ENCODE measurements at places on chromosomes 3 and 15. TPM values are rescaled to one million over a fixed set of nuclear protein-coding genes. Genes with fewer than 3 reads are reported as not detected.

DNA sequence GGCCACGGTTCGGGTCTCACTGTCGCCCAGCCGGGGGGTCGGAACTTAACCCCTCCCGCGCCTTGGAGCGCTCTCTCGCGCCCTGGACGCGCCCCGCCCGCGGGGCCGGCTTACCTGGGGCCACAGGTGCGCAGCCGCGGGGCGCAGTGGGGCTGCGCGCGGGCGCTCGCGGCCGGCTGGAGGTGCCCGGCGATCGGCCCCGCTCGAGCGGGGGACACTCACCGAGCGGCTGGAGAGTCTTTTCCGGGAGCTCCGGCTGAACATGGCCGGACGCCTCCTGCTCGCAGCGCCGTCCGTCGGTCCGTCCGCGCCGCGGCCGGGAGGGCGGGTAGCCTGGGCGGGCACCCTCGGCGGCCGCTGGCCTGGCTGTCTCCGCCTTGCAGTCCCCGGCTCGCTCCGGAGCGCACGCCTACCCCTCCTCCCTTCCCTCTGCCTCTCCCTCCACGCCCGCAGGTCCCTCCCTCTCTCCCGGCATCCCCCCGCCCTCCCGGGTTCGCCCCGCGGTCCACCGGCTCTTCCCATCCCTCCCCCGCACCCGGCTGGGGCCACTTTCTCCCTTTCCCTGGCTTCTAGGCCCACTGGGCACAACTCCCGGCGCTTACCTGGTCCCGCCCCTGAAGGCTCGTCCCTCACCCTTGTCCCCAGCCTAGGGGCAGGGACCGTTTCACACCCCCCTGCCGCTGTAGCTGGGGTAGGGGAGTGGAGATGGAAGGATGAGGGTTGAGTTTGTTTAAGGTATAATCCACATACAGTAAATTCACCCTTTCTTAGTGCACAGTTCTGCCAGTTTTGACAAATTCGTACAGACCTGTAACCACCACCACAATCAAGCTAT is 220.1 kb upstream of the PRICKLE2 start:
- peak; percentile 19 for DNase-seq

- DNase-seq, result no peak
These were observed 131.0 kb upstream of the TPRG1 start for GRCh38 chr3:189040656-189041335.

- peak; percentile 77 for DNase-seq
These were observed 141.4 kb downstream of the TGFBR2 start for GRCh38 chr3:30747771-30748281.

- DNase-seq, result no peak
These were observed 492.2 kb upstream of the ROBO2 start for GRCh38 chr3:76547674-76548073.

- DNase-seq, result no peak
These were observed 773.1 kb downstream of the AGBL1 start for GRCh38 chr15:86852741-86853140.

- DNase-seq, result no peak
These were observed 545.5 kb downstream of the NAALADL2 start for GRCh38 chr3:175404621-175405020.

DNA sequence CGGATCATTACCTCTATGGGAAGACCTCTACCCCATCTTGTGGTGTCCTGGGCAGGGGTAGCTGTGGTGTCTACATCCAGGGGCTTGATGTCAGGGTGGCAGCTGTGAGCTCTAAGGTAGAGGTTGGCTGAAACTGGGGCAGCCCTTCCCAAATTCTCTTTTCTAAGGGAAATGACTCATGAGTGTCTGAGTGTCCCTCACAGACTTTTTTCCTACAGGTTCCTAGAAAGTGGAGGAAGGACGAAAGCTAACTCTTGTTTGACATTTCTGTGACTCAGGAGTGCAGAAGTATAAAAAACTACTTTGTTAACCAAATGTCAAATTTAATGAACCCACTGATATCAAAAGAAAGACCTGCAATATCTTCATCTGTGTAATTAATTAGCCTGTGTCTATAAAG is 481.5 kb downstream of the PDCD6IP start:
- no peak for DNase-seq

DNA sequence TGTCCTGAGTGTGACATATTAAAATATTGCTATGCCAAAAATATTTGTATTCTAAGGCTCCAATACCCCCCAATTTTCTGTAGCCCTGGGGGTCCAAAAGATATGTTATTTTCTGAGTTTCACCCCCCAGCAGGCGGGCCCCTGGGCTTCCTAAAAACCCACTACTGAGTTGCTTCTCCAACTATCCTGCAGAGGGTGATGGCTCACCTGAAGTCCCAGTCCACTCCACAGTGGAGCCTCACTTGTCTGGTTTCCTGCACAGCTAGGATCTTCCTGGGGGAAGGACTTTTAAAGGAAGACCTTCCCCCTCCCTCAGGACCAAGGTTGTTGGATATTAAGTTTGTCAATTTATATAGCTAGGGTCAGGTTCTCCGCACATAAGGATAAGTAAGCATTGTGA is 1181.4 kb downstream of the ROBO2 start:
- DNase-seq, result no peak

- peak; percentile 76 for DNase-seq
These were observed 539.5 kb upstream of the AGTR1 start for GRCh38 chr3:148158210-148158609.

- peak; percentile 68 for DNase-seq
These were observed 164.1 kb downstream of the ARRDC4 start for GRCh38 chr15:98124581-98124980.

DNA sequence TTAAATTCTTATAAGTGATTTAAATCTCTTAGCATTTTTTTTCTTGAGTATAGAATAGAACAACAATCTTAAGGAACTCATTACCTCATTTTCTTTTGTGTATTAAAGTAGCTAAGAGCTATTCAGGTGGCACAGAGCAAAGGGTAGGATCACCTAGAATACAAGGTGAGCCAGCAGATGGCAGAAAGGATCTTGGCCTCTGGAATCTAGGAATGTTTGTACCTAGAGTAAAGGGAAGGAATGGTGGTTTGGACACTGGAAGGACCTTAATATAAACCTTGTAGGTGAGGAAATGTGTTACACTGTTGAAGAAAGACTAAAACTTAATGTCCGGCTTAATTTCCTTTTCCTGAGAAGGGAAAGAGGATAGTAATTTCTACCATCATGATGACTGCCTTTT is 89.0 kb downstream of the GHSR start:
- DNase-seq, result no peak

GRCh38 chr15:57031082-57031481 is 112.6 kb downstream of the TCF12 start:
- no peak for DNase-seq

DNA sequence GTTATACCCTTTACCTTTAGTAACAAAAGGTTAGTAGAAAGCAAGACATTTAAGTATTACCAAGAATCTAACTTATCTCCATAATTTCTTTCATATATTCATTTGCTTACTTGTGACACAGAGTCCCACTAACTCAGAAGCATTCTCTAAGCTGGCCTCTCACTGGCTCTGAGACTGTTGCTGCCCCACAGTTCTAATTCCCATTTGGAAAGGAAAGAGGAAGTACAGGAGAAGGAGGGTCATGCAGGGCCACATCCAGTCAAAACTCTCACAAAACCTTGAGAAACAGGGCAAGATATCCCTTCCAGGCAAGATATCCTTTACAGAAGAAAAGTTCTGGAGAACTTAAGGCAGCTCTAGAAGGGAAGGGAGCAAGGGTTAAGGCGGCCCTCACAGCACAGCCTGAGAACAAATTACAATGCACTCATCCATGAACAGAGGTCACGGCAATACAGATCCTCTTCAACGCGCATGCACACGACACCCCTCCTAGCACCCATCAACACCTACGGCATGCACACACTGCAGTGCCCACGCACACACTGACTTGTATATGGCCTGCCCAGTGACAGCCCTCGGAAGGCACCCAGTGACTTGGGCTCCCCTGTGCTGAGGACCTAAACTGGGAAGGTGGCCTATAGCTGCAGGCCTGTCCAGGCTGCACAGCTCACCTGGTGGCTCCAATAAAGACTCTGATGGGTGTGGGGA is 13.0 kb upstream of the MYO5C start:
- DNase-seq, result no peak

- peak; percentile 46 for DNase-seq
These were observed 35.6 kb upstream of the RHCG start for GRCh38 chr15:89531796-89532537.

GRCh38 chr3:73783811-73784210 is 159.1 kb upstream of the PDZRN3 start:
- no peak for DNase-seq

GRCh38 chr15:33584797-33585196 is 274.0 kb downstream of the RYR3 start:
- peak; percentile 80 for DNase-seq

DNA sequence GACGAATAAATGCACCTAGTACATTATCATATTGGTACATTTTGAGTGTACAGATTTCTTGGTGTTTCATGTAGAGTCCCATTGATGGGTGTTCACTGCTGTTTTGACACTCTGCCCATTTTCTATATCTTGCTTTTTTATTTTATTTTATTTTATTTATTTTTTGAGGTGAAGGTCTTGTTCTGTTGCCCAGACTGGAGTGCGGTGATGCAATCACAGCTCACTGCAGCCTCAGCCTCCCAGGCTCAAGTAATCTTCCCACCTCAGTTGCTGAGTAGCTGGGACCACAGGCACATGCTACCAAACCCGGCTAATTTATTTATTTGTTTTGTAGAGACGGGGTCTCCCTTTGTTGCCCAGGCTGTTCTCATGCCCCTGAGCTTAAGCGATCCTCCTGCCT is 44.2 kb downstream of the DNAJC13 start:
- no peak for DNase-seq

- DNase-seq, result no peak
These were observed 17.8 kb upstream of the TXNRD3 start for GRCh38 chr3:126672741-126673140.

- peak; percentile 93 for DNase-seq
These were observed 105.7 kb downstream of the PPP2R3A start for GRCh38 chr3:136070953-136071949.

GRCh38 chr3:79204351-79204750 is 563.4 kb downstream of the ROBO1 start:
- peak; percentile 10 for DNase-seq

GRCh38 chr3:128275316-128276145 is 122.2 kb downstream of the EEFSEC start:
- peak; percentile 55 for DNase-seq

DNA sequence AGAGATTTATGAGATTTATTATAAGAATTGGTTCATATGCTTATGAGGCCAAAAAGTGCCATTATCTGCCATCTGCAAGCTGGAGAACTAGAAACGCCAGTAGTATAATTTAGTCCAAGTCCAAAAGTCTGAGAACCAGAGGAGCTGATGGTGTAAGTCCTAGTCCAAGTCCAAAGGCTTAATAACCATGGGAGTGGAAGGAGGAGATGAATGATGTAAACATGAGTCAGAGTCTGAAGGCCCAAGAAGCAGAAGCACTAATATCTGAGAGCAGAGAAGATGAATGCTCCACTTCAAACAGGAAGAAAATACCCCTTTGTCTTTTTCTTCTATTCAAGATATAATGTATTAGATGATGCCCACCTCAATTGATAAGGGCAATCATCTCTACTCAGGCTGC is 185.7 kb downstream of the CGGBP1 start:
- DNase-seq, result no peak

- peak; percentile 42 for DNase-seq
These were observed 449.9 kb upstream of the NR2F2 start for GRCh38 chr15:95880630-95881029.

- DNase-seq, result no peak
These were observed 49.2 kb upstream of the LRRFIP2 start for GRCh38 chr3:37223576-37223975.

DNA sequence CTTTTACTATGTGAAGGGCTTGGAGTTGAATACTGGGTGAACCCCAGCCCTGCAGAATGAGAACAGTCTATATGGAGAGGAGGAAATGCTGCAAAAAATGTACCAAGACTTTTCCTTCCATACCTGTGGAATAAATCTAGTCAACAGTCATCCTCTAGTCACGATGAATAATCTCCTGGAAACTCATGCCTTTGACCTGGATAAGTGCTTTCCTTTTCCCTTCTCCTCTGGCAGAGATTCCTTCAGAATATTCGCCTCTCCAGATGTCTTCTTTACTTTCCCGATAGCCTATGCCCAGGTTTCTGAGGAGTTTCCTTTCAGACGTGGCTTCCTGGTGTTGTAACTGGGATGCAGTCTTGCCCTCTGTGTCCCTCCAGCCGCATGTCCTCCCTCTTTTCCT is 28.1 kb downstream of the CCNL1 start:
- DNase-seq, result peak; percentile 79

Gene WNT5A
- total RNA-seq, result 113 TPM

Gene ARHGAP31
- total RNA-seq, result 10.5 TPM

Gene TRIM42
- total RNA-seq, result not detected

Gene SLC28A2
- not detected for total RNA-seq

Gene ZNF80
- not detected for total RNA-seq

Gene PLSCR5
- total RNA-seq, result not detected

Gene XCR1
- total RNA-seq, result not detected

Gene CERS3
- total RNA-seq, result not detected

All from M059J (cell line).